ENCODE measurements at places on chromosomes 5 and 9. TPM values are rescaled to one million over a fixed set of nuclear protein-coding genes. Genes with fewer than 3 reads are reported as not detected.

The CCDC180 gene
- total RNA-seq: 0.76 TPM

The PDLIM4 gene
- total RNA-seq: 30.6 TPM

The SMIM33 gene
- not detected for total RNA-seq

The FLT4 gene
- total RNA-seq: 0.33 TPM

The GABRG2 gene
- not detected for total RNA-seq

The FSTL4 gene
- total RNA-seq: 0.07 TPM

The SCGB3A2 gene
- total RNA-seq: not detected

Data from smooth muscle cell of the pulmonary artery (primary cell).